ENCODE measurements at places on chromosomes 7 and 10.

- no peak for DNase-seq
Measured at GRCh38 chr7:139631520-139632031, 108.1 kb downstream of the CLEC2L start.

DNA sequence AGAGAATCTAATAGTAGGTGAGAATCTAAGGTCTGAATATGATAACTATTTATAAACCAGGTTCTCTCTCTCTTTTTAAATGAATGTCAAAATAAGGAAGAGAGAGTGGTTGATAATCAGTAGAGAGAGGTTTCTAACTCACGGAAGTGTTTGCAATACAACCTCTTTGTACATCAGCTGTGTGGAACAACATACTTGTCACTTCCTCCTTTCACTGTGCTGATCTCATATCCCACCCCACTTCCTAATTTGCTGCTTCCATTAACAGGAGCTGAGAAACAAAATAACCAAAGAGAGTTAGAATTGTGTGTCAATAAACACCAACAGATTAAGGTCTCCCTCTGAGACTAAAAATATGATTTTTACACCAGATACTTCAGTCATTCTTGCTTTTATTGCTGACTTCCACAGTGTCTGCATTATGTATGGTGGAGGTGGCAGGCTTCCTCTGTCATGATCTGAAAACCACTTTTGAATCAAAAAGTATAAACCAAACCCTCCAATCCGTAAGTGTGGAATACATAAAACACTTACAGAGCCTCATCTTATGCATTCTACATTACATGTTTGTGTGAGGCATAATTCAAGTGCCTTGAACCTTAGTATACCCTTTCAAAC lies 25.0 kb downstream of the CACUL1 start:
- DNase-seq, result no peak

- DNase-seq, result no peak
Measured at GRCh38 chr7:56115852-56116538, at the start of gene NUPR2. Gene NUPR2, minus strand, starts transcription at chr7:56116417. Its CDS starts 103 bp downstream, at chr7:56116314.

- DNase-seq, result no peak
Measured at GRCh38 chr7:104207348-104207730, 474 bp downstream of the ORC5 start.

DNA sequence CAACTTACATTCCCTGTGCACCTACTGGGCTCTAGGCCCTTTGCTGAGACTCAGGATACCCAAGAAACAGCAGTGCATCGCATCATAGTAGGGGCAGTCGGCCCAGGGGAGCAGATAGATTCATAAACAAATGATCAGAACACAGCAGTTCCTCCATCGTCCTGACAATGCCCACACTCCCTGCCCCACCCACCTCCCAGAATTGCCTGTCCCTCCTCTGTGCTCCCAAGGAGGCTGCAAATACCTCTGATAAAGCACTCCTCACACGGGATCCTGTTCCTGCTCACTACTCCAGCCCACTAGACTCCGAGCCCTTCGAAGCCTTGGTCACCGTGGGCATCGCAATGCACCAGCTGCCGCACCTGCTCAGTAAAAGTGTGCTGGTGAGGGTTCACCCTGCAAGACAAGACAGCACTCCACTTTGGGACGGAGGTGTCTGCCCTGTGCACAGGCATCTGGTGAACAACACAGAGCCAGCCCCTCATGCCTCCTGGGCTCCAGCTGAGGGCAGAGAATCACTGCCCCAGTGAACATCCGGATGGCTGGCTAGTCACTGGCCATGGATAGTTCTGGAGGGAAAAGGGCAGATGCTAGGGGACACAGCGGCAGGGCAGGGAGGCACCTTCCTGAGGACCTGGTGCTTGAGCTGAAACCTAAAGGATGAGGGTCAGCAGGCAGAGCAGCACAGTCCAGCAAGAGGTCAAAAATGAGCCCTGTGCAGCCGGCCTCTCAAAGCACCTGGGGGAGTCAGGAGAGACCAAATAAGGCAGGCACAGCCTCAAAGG lies 60.7 kb downstream of the TNS3 start:
- no peak for DNase-seq

DNA sequence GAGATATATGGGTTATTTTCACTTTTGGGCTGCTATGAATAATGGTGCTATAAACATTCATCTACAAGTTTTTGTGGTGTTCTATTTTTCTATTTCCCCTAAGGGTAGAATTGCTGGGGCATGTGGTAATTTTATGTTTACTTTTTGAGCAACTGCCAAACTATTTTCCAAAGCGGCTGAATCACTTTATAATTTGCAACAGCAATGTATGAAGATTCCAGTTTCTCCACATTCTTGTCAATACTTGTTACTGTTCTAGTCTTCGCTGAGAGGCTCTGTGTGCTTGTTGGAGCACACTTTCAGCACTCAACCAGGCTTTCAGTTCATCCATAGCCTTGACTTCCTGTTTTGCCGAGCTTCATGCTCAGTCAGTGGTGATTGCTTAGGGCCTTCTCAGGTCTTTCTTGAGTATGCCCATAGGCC lies 39.0 kb downstream of the ADK start:
- DNase-seq, result no peak

GRCh38 chr10:62250594-62251198 lies 17.9 kb downstream of the RTKN2 start:
- no peak for DNase-seq

DNA sequence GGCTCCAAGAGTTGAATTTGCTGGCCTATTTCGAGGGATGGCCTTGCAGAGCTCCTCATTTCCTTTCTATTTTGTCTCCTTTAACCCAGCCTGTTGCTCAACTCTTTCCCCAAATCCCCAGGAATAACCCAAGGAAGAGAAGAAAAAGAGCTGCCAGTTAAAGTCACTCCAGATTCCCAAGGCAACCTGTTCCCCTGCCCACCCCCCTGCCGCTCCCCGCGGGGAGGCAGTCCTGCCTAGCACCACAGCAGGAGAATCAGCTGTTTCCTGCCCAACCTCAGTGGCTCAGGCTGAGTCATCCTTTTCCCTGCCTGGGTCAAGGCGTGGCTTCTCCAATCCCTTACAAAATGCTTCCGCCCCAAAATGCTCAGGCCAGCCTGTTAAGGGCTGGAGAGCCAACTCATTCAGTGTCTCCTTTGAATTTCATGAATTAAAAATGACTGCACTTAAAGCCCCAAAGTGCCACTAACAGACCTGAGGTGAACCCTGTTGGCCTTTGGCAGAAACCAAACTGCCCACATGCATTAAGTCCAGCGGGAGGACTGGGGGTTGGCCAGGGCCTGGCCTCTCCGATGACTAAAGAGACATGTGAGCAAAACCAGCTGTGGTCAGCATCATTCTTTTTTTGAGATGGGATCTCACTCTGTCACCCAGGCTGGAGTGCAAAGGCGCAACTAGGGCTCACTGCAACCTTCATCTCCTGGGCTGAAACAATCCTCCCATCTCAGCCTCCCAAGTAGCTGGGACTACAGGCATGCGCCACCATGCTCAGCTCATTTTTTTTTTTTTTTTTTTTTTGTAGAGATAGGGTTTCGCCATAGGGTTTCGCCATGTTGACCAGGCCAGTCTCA lies 83.2 kb upstream of the KIF5B start:
- DNase-seq, result no peak

GRCh38 chr7:143417734-143418383 lies 9.2 kb upstream of the EPHA1 start:
- DNase-seq, result no peak

GRCh38 chr10:132063432-132063831 lies 2.3 kb upstream of the JAKMIP3 start:
- no peak for DNase-seq

DNA sequence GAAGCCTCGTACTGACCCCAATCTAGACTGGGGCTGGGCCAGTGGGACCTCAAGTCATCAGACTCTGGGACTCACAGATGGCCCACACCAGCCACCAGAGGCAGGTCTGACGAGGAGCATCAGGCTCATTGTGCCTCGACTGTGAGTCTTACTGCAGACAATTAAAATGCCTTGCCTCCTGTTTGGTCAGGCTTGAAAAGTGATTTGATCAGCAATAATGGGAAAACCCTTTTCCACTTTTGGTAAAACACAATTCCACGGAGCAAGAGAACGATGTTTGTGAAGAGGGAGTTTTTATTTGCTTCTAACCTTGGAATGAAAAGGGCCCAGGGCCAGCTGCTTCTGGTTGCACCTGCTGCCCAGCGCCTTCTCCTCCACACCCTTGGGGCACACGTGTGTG lies 43.9 kb downstream of the C10orf143 start:
- no peak for DNase-seq

- no peak for DNase-seq
Measured at GRCh38 chr7:3075441-3075840, 31.8 kb upstream of the CARD11 start.

GRCh38 chr7:134942690-134943466 lies 43.4 kb upstream of the AGBL3 start:
- DNase-seq, result no peak

- DNase-seq, result no peak
Measured at GRCh38 chr7:525740-526139, 6.1 kb upstream of the PDGFA start.

GRCh38 chr7:3165681-3166580 lies 122.3 kb upstream of the CARD11 start:
- no peak for DNase-seq

DNA sequence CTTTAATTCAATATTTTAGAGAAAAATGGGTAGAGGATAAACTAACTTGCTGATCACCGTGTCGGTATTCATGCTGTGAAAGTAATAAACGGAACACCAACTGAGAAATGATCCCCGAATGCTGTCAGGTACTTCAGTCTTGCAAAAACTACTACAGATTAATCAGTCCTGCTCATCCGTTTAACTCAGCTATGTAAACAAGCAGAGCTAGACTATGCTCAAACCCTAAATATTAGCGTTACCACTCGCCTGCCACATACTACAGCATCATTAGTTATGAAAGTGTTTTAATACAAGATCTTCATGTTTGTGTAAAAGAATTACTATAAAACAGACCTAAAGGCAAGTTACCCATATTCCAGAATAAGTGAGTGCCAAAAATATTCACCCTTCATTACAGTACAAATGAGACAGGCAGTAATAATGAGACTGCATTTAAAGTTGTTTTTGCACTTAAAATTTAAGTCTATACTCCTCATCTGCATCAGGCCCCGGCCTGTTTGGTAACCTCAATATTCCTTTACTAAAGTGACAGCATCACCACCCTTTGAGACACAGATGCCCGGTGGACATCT lies 952 bp downstream of the DNMBP start:
- no peak for DNase-seq

Measured in GM12891 (cell line).